ENCODE measurements at places on chromosomes 5 and 9.

DNA sequence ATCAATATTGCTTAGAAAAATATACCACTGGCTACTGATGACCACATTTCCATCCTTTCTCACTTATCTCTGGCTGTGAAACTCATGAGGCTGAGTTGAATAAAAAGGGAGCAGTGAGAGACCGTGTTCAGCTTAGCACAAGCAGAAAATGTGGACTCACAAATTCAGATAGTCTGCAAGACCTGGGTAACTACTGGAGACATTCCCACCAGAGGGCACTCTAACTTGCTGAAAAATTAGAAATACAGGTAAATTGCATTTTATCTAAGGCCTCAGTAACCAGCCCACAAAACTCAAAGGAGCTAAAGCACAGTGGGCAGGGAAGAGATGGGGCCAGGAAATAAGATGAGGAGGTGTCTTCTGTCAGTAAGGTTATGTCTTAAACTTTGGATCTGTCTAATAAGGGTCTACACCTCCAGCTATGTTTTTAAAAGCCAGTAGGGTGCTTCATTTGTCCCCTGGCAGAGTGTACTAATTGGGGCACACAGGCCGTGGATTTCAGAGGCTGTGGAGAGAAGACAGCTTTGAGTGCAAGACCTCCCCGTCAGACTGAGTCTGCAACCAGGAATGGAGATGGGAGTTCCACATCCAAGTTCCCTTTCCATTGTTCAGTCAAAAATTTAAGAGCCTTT is 8.7 kb upstream of the NDUFB6 start:
- no peak for DNase-seq

DNA sequence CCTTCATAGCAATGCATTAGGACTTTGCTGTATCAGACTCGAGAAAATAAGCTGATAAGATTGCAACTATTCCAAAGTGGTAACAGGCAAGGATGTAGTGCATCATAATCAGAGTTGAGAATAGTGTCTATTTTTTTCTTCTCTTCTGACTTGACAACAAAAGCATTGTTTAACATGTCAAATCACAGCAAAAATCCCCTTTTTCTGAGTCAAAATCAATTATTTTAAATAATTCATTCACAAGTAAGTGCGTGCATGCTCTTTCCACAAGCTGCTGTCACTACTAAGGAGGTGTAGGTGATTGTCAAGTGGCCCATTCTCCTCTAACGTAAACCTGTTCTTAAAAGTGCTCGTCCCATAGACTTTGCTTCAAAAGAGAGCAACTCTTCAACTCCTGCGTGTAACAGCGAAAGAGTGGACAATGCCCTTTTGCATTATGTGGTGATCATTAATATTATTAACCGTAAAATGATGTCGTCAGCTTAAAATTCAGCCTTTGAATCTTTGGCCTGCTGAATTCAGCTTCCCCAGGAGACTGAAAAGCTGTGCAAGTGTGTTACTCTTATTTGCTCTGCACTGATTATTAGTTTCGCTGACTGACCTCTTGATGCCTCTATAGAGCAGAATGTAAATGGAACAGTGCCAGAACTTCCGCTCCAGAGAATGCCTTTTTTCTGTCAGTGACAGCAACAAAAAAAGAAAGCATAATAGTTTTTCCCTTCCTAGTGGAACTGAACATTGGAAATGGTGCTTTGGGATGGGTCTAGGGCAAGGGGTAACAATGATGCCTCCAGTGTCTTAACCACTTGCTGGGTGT is 680.8 kb upstream of the SEMA6A start:
- no peak for DNase-seq

GRCh38 chr9:6426117-6426516 is 13.1 kb downstream of the UHRF2 start:
- no peak for DNase-seq

DNA sequence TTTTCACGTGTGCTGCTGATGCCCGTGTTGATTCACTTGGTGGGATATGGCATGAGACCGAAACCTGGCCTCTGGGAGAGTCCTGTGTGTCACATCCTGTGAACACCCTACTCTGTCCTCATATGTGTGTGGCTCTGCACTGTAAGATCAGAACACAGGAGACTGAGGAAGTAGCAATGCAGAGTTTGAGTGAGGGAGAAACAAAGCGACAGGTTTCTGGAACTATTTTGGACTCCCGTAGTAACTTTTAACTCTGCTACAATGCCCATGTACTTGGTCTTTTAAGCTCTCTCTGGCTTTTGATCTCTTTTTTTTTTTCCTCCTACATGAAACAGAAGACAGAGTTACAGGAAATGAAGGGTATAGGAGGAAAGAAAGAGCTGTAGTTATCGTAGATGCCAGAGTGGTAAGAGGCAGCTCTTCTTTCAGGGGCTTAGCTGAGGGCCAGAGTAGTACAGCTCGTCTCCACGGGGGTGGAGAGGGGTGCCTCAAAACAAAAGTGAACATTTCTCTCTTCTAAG is 26.6 kb downstream of the GRAMD2B start:
- DNase-seq: no peak

DNA sequence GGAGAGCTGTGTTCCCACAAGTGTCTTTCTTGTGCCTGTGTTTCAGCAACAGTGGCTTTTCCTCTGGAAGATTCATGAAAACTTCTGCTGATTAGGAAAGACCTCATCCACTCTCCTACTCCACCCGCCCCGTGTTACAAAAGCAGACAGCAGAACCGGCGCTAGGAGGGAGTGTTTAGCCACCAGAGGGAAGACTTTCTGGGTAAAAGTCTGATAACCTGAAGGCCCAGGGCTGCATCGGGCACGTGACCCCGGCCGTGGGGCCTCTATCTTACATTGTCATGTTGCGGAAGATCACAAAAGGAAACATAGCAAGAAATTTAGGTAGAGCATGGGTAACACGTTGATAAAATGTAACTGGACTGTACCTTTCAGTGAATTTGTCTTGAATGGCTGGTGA is 32.0 kb upstream of the DMRT2 start:
- DNase-seq: no peak

GRCh38 chr5:12272389-12272788 is 368.1 kb upstream of the CTNND2 start:
- no peak for DNase-seq

GRCh38 chr5:22079002-22079401 is 774.1 kb downstream of the CDH12 start:
- DNase-seq: no peak

- no peak for DNase-seq
Measured at GRCh38 chr5:124671193-124671592, 75.2 kb downstream of the ZNF608 start.

All from left lung (tissue), 14 donors.